ENCODE measurements at places on chromosomes 4 and X.

DNA sequence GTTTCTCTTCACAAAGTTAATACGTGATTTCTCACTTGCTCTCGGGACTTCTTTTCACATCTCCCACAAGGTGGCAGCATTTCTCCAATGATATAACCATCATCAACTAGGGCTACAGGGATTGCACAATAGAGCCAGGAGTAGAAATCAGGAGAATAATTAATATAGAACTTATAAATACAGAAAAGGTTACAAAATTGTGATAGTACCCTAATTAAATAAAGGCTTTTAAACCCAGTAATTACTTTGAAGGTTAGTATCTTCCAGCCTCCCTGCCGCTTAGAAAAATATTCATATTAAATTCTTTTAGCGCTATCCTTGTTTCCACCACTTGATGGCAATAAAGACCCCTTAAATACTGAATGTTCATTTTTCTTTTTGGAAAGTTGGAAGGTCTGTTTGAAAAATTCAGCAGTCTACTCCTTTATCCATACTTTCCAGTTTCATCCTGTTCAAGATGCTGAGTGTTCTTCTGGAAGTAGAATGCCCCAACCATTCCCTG is 65.8 kb downstream of the RASGEF1B start:
- DNase-seq = peak; percentile 49

- DNase-seq = no peak
These were observed 131.9 kb downstream of the ATOH1 start for GRCh38 chr4:93960450-93960849.

- DNase-seq = no peak
These were observed 216.6 kb downstream of the KDR start for GRCh38 chr4:54908763-54909162.

GRCh38 chrX:131975851-131976250 is 47.3 kb upstream of the STK26 start:
- no peak for DNase-seq

GRCh38 chr4:108334031-108334430 is 165.3 kb upstream of the LEF1 start:
- DNase-seq = no peak

GRCh38 chr4:170089668-170090351 is at the start of gene AADAT:
TSS of gene AADAT (minus strand) at chr4:170089956. CDS start at chr4:170089690, 266 bp downstream.
- DNase-seq = peak; percentile 86

DNA sequence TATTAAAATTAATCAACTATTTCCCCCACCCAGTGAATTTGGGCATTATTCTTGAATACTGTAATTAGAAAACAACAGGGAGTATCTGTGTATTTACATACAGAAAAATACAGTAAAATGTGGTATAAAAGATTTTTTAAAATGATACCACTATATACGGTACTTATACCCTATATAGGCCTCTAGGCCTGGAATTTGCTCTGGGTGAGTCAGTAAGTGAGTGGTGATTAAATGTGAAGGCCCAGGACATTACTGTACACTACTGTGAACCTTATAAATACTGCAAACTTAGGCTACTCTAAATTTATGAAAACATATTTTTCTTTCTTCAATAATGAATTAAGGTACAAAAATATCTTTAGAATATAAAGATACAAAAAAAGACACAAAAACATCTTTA is 6.3 kb upstream of the CSN3 start:
- DNase-seq = no peak

DNA sequence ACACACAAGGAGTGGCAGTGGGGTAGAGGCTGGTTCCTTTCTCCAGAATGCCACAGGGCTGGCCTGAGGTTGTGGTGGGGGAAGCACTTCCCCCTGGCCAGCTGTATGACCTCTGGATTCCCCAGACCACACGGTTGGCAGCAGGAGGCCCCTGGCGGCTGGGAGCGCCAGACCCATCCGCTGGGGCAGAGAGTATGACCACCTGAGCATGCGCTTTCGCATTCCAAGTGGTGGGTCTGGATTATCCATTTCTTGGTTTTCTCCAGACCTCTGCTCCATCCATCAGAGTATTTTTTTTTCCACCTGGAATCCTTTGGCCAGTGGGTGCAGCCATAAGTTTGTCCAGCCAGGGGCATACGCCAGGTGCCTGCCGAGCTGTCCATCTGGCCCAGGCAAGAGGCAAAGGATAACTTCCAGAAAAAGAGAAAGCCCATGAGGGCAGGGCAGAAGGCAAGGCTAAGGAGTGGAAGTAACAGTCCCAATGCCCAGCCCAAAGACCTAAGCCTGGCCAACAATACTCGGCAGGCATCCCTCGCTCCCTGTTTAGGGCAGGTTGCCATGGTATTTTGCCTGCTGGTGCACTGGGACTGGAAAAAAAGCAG is 39.3 kb downstream of the NHSL2 start:
- no peak for DNase-seq
